Esophagus mucosa (tissue), 1 donor: ENCODE measurements at places on chromosomes 7 and 10. TPM values are rescaled to one million over a fixed set of nuclear protein-coding genes. Genes with fewer than 3 reads are reported as not detected.

Gene CCDC172
- not detected for total RNA-seq

DNA sequence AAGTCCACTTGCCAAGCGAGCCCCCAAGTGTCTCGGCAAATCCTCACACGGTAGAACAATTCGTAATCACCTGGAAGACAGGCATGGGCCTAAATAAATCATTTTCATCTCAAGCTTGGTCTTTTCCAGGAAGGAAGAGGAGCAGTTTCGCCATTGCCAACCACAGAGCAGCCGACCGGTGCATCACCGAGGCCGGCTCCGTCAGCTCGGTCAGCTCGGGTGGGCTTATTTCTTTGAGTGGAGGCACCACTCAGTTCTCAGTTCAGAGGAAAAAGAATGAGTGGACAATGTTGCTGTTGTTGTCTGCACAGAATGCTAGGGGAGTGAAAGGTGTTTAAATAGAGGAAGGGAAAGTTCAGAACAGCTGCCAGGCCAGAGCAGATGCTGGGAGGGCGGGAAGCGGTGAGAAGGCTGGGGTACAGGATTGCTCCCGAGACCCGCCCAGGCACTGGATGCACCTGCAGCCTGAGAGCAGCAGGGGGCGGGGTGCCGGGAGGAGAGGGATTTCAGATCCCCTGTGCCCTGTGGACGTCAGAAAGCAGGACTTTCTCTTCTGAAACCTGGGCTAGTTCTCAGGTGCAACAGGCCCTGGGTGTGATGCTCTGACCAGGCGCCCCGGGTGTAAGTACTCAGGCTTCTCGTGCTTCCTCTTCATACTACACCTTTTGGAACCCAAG is 17.7 kb upstream of the IGFBP3 start:
- no peak for ATAC-seq

DNA sequence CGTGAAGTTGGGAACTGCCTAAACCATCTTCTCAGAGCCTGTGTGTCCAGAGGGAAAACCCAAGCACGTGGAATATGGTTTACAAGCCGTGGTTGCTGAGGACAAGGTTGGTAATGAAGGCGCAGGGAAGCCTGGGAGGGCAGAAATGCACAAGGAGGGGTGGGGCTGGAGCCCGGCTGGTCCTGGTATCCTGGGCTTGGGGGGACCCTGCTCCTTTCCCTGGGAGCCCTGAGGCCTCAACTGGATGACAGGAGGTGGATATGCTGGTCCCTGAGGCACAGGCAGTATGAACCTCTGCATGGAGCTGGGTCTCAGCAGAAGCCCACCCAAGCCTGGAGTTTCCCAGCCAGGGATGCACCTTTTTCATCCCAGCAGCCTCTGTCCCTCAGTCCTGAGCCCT is 80.3 kb upstream of the RET start:
- ATAC-seq: no peak

DNA sequence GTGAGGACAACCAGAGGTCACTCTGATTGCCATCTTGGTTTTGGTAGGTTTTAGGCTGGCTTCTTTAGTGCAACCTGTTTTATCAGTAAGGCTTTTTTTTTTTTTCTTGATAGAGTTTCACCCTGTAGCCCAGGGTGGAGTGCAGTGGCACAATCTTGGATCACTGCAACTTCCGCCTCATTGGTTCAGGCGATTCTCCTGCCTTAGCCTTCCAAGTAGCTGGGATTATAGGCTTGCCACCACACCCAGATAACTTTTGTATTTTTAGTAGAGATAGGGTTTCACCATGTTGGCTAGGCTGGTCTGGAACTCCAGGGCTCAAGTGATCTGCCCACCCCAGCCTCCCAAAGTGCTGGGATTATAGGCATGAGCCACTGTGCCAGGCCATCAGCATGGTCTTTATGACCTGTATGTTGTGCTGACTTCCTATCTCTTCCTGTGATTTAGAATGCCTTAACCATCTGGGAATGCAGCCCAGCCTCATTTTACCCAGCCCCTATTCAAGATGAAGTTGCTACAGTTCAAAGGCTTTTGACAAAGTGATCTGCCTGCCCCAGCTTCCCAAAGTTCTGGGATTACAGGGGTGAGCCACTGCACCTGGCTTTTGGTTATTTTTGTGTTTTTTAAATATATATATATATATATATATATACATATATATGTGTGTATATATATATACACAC is 7.0 kb upstream of the ZNF425 start:
- no peak for ATAC-seq

Gene MGMT
- total RNA-seq: 16.5 TPM

DNA sequence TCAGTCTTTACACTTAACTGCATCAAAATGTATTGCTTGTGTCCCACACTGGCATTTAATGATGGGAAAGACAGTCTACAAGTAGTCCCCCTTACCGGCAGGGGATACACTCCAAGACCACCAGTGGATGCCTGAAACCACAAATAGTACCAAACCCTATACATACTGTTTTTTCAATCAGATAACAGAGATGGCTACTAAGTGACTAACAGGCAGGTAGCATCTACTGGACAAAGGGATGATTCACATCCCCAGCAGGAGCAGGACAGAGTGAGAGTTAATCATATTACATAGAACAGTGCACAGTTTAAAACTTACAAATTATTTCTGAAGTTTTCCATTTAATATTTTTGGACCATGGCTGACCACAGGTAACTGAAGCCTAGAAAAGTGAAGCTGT is 13.2 kb downstream of the TMEM243 start:
- peak; percentile 31 for ATAC-seq

Gene PTN
- total RNA-seq: 28.6 TPM
